ENCODE measurements at places on chromosomes 12 and 14. TPM values are rescaled to one million over a fixed set of nuclear protein-coding genes. Genes with fewer than 3 reads are reported as not detected.

- no peak overlapping the region for H3K27ac ChIP-seq
- H3K4me1 ChIP-seq: peaks cover 31% of the 10 kb centered on the region
- peaks cover 44% of the 10 kb centered on the region for H3K36me3 ChIP-seq
- no peak overlapping the region for H3K4me3 ChIP-seq
- no peaks in the 10 kb centered on the region for H3K27me3 ChIP-seq
- no peak for DNase-seq
Measured at GRCh38 chr14:53124786-53125185, 28.3 kb downstream of the DDHD1 start.

DNA sequence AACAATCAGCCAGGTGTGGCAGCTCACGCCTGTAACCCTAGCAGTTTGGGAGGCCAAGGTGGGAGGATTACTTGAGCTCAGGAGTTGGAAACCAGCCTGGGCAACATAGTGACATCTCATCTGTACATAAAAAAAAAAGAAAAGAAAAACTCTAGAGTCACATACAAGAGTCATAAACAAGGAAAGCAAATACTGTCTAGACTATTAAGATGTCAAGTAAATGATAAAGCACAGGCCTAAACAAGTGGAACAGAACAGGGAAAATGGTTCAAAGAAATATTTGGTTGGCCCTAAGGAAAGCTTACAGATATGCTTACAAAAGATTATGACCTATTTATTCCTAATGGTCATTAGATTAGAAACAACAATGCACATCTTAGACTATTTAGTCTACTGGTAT lies 12.3 kb downstream of the CDK17 start:
- peaks cover 38% of the 10 kb centered on the region for H3K4me1 ChIP-seq
- H3K27ac ChIP-seq: no peak overlapping the region
- H3K36me3 ChIP-seq: peaks cover 28% of the 10 kb centered on the region

DNA sequence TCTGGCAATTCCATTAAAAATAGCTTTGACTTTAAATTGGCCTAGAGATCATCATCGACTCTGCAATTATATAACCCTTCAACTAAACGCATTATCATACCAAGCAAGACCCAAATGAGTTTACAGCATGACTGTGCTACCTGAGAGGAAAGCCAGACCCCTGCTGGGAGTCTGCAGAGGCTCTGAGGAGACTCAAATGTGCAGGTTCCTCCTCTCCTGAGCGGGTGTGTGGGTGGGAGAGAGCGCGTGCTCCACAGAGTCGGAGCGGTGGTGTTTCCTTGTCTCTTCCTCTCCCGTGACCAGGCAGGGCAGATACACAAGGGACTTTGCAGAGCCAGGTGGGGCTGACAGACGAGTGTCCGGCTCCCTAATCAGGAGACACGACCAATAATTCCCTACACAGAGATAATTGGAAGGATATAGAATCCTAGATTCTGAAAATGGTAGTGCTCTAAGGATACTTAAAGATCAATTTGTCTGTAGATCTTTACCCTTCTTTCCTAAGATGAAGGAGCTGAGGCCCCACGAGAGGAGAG lies 74.1 kb downstream of the SLC8A3 start:
- no peak for DNase-seq
- no peak overlapping the region for H3K4me3 ChIP-seq
- H3K27ac ChIP-seq: no peak overlapping the region

DNA sequence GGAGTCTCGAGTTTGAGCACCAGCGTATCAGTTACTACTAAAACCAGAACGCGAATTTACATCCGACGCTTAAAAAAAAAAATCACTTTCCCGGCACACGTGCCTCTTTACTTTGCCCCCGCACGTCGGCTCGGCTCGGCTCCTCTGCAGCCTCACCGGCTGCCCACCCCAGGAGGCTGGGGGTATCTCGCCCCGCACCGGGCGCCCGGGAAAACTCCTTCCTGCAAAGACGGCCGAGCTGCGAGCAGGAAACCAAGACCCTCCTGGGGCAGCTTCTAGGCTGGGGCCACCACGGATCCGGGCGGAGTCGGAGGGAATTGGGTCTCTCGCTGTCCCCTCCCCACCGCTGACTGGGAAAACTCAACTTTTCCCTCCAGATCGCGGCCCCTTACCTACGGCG lies 610 bp downstream of the VSIG10 start:
- H3K4me3 ChIP-seq: peak overlapping the region; percentile 71
- peaks cover 13% of the 10 kb centered on the region for H3K27me3 ChIP-seq
- H3K4me1 ChIP-seq: peaks cover 6% of the 10 kb centered on the region
- H3K27ac ChIP-seq: no peak overlapping the region

- H3K4me1 ChIP-seq: no peaks in the 10 kb centered on the region
- no peak overlapping the region for H3K4me3 ChIP-seq
- H3K27me3 ChIP-seq: no peaks in the 10 kb centered on the region
Measured at GRCh38 chr14:68541178-68541896, 251.5 kb downstream of the ZFP36L1 start.

DNA sequence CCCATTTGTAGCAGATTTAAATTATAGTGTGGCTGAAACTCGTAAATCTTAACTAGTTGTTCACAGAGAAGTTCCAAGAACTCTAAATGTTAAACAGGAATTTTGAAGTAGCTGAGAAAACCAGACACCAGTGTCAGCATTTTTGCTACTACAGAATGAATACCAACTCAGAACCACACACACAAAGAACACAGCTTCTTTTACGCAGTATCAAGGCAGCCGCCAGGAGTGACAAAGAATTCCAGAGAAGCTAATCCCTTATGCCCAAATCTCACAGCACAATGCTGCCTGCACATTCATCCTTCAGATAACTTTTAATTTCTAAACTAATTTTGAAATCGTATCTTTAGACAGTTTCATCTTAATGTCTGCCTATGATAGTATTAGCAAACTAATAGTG lies 37.4 kb downstream of the SLC6A15 start:
- no peak for DNase-seq
- no peak overlapping the region for H3K27ac ChIP-seq
- H3K36me3 ChIP-seq: no peaks in the 10 kb centered on the region
- no peak overlapping the region for H3K4me3 ChIP-seq

- no peaks in the 10 kb centered on the region for H3K27me3 ChIP-seq
- H3K27ac ChIP-seq: no peak overlapping the region
- no peak overlapping the region for H3K4me3 ChIP-seq
- no peaks in the 10 kb centered on the region for H3K36me3 ChIP-seq
- H3K4me1 ChIP-seq: no peaks in the 10 kb centered on the region
Measured at GRCh38 chr12:73277971-73278370, 1005.8 kb downstream of the TRHDE start.

- no peak for DNase-seq
- peaks cover 36% of the 10 kb centered on the region for H3K36me3 ChIP-seq
- H3K4me1 ChIP-seq: peaks cover 2% of the 10 kb centered on the region
- H3K27ac ChIP-seq: no peak overlapping the region
Measured at GRCh38 chr12:124956571-124956970, 32.4 kb downstream of the DHX37 start.

DNA sequence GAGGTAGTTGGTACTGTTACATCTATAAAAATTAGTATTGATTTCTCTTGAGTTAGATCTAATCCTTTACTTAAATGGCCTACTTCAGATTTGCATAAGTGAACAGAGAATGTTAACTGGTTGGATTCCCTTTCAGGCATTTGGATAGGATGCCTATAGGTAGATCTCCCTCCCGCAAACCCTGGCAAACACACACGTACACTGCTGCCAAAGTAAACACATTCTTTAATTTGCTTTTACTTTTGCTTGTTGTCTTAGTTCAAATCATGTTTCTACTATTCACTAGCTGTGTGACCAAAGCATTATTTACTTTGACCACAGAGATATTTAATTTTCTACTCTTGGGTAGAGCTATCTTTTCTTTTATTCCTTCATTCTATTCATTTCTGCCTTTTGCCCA lies 936.1 kb upstream of the FBXO33 start:
- DNase-seq: no peak
- no peak overlapping the region for H3K27ac ChIP-seq
- no peaks in the 10 kb centered on the region for H3K27me3 ChIP-seq

- H3K4me3 ChIP-seq: no peak overlapping the region
- peaks cover 6% of the 10 kb centered on the region for H3K27me3 ChIP-seq
- no peak overlapping the region for H3K27ac ChIP-seq
- no peaks in the 10 kb centered on the region for H3K4me1 ChIP-seq
- H3K36me3 ChIP-seq: no peaks in the 10 kb centered on the region
- no peak for DNase-seq
Measured at GRCh38 chr14:20742132-20742531, 3.6 kb upstream of the EDDM3A start.

GRCh38 chr14:44505588-44505987 lies 1.5 kb downstream of the FSCB start:
- H3K27ac ChIP-seq: no peak overlapping the region
- no peak for DNase-seq
- H3K4me3 ChIP-seq: no peak overlapping the region

The ARPC3 gene
- total RNA-seq: 466 TPM

The CCDC196 gene
- not detected for total RNA-seq

The FERMT2 gene
- 1.8 TPM for total RNA-seq

The IL26 gene
- total RNA-seq: 2.3 TPM

Data from activated CD4-positive, alpha-beta memory T cell treated with anti-CD3 and anti-CD28 coated beads, Interleukin-2, amount 10 ng/mL, durations not matched to agents 7 days and 5 days (primary cell).